Activated CD4-positive, alpha-beta memory T cell treated with anti-CD3 and anti-CD28 coated beads for 36 hours (primary cell): ENCODE measurements at places on chromosomes 16 and 17. TPM values are rescaled to one million over a fixed set of nuclear protein-coding genes. Genes with fewer than 3 reads are reported as not detected.

MPO gene
- 0.22 TPM for total RNA-seq

IRX6 gene
- total RNA-seq, result not detected

DNA sequence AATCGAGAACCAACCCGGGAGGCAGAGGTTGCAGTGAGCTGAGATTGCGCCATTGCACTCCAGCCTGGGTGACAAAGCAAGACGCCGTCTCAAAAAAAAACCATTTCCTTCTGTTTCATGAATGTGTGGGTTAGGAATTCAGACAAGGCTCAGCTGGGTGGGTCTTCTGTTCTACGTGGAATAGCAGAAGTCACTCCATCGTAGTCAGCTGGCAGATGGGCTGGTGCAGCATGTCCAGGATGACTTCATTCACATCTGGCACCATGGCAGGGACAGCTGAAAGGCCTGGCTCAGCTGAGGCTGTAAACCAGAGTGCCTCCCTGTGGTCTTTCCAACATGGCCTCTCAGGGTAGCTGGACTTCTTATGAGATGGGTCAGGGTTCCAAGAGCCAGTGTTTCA is 89.0 kb downstream of the C17orf67 start:
- DNase-seq, result no peak

DNA sequence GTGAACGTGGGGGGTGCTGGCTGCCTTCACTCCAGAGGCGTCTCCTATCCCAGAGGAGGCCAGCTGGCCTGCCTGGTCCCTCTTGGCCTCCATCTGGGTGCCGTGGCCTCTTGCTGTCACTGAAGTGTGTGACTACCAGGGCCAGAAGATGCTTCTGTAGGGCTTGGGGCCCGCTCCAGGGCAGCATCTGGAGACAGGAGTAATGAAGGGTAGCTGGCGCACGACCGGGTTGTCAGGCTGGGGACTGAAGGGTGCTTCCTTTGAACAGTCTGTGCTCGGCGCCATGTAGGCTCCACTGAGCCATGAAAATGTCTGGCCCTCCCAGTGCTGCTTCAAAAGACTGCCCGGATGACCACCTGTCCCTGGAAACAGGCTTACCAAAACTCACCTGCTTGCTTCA is 31.3 kb downstream of the ASIC2 start:
- no peak for DNase-seq

GRCh38 chr16:64919929-64920607 is 201.8 kb downstream of the CDH11 start:
- DNase-seq, result no peak
